ENCODE measurements at places on chromosomes 12 and 14.

DNA sequence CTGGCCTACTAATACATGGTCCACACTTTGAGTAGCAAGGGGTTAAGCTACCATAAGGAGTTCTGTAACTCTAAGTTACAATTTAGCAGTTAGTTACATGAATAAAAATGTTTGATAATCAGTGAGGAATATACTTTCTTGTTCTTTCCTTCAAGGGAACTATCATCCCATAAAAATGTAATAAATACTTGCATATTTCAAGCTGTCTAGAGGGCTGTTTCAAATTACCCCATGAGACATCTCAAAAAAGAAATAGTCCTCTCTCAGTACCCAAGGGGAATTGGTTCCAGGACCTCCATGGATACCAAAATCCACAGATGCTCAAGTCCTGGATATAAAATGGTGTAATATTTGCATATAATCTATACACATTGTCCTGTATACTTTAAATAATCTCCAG lies 48.7 kb upstream of the GNG2 start:
- no peak for DNase-seq

DNA sequence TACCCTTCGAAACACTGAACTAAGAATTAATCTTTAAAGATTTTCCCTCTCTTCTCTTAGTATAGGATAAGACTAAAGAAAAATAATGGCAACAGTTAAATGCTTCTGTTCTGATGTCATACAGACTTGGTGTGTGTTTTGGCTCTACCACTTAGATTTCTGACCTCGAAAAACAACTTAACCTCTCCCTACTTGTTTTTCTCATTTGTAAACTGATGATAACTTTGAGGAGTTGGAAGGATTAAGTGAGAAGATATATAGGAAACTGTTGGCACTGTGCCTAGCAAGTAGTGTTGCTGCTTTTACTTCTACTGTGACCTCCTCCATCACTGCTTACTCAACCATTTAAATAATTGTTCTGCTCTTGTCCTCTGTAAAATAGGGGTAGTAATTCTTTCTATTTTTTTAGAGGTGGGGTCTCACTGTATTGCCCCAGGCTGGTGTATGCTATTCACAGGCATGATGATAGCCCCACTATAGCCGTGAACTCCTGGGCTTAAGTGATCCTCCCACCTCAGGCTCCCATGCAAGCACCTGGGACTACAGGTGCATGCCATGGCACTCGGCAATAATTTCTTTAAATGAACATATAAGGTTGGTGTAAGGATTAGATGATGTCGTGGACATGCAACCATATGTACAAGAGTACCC lies 22.4 kb downstream of the PALS1 start:
- no peak for DNase-seq

- no peak for DNase-seq
These were observed 16.2 kb upstream of the KCNK13 start for GRCh38 chr14:90045616-90046015.

GRCh38 chr12:33614630-33615029 lies 175.0 kb upstream of the SYT10 start:
- DNase-seq, result no peak

GRCh38 chr12:7321624-7322023 lies 17.8 kb downstream of the ACSM4 start:
- DNase-seq, result no peak

GRCh38 chr12:124410354-124411175 lies 115.7 kb downstream of the RFLNA start:
- no peak for DNase-seq

DNA sequence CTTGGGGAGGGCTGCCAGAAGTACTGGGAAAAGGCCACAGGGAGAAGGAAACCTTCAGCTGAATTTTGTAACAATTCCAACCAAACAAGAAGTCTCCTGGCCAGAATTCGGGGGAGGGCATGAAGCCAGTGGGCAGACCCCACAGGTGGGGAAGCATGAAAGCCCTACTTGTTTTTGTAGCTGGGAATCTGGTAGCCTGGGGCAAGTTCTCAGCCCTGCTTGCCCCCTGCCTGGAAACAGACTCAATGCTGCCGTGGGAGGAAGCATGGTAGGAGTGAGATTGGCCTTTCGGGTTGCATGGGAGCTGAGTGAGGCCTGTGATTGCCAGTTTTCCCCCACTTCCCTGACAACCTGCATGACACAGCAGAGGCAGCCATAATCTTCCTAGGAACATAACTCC lies 259.2 kb upstream of the RMST start:
- DNase-seq, result no peak

DNA sequence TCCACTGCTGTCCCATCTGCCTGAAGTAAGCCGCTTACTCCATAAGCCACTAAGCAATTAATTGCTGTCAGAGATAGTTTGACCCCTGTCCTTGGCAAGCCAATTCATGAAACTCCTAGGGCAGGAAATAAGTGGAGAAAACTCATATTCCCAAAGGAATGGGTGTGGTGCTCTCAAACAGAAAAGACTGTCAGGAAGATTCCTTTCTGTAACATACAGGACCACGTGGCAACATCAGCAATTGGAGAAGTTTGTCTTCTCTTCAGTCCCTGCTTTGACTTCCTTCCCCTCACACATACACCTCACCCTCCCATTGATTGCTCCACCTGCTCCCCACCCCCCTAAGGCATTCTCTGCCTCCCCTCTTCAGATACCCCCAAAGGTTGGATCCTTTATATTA lies 36.2 kb upstream of the MDM1 start:
- no peak for DNase-seq

GRCh38 chr14:77347751-77348150 lies 26.9 kb downstream of the GSTZ1 start:
- no peak for DNase-seq

GRCh38 chr14:59483363-59483762 lies 845 bp downstream of the L3HYPDH start:
- DNase-seq, result peak; percentile 45

- DNase-seq, result peak; percentile 40
These were observed 706 bp downstream of the CRACR2A start for GRCh38 chr12:3752096-3752709.

- no peak for DNase-seq
These were observed 257.0 kb downstream of the DPF3 start for GRCh38 chr14:72636871-72637270.

- DNase-seq, result no peak
These were observed 6.0 kb upstream of the ADCY6 start for GRCh38 chr12:48794870-48795269.

GRCh38 chr14:75927564-75928087 lies 54.2 kb downstream of the TGFB3 start:
- DNase-seq, result no peak

GRCh38 chr14:55586411-55586810 lies 6.4 kb downstream of the KTN1 start:
- DNase-seq, result no peak

DNA sequence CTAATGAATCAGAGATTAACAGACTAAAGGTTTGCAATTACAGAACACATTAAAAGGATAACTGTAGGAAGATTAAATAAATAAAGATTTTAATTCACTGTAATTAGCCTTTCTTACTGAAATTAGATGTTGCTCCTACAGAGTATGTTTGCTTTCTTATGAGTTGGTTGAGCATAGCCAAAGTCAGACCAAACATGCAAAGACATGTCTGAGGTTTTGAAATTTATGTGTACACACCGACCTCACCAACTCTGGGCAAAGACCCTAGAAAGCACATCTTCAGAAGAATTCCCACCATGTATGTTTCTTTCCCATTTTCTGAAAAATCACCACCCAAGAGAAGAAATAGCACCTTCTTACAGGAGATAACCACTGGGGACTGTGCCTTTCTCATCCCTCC lies 159.2 kb downstream of the PAX9 start:
- no peak for DNase-seq

Measured in left hindlimb (tissue), 1 donor.